ENCODE measurements at places on chromosomes 16 and 17.

DNA sequence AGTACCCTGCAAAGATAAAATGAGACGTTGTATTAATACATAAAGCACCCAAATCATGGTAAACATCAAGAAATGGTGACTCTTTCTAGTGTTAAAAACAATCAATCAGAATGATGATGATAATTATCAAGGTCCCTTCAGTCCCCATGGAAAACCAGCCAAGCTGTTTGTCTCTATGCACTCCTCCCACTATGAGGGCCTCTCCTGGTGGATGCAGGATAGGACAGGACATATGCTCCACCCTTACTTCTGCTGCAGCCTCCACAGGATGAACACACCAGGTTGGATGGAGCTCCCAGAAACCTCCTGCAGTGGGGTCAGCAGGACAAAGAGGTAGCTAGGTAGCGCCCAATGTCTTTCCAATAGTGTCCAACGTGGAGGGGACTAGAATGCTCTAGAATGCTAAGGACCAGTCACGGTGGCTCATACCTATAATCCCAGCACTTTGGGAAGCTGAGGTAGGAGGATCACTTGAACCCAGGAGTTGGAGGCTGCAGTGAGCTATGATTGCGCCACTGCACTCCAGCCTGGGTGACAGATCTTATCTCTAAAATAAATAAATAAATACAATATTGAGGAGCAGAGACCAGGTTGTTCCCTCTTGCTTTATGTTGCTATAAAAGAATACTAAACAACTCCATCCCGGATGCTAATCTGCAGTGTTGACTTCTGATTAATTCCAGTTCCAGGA is 9.9 kb upstream of the KDM8 start:
- DNase-seq = no peak

GRCh38 chr17:17147821-17148220 is 58.3 kb downstream of the PLD6 start:
- no peak for DNase-seq

DNA sequence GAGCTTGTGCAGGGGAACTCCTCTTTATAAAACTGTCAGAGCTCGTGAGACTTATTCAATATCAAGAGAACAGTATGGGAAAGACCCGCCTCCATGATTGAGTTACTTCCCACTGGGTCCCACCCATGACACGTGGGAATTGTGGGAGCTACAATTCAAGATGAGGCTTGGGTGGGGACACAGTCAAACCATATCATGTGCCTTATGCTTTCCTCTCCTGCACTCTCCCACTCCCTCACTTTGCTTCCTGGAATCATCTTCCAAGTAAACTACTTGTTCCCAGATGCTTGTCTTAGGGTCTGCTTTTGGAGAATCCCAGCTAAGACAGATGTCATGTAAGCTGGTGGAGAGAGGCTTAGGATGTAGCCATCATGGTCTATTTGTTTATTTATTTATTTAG is 271.2 kb downstream of the HAPSTR1 start:
- no peak for DNase-seq

- no peak for DNase-seq
Observed at GRCh38 chr17:8823279-8823678, 24.1 kb upstream of the MFSD6L start.

DNA sequence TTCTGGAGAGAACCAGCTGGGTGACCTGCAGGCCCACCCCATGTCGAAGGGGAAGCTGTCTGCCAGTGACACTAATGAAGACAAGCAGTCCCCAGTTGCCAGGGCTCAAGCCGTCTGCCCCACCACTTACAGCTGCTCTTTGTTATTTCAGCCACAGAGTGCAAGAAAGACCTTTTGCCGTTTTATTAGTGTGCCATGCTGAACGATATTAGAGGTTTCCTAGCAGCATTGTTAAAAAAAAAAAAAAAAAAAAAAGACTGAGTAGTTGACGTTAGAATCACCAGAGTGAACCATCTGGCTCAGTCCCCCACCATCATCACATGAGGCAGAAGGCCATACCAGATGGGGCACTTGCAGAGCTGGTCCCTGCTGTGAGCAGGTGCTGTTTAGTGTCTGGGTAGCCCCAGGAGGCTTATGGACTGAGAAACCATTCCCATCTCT is 26.5 kb upstream of the SLC39A11 start:
- DNase-seq = no peak

- DNase-seq = peak; percentile 31
Observed at GRCh38 chr16:20849589-20850390, 43.5 kb downstream of the REXO5 start.

DNA sequence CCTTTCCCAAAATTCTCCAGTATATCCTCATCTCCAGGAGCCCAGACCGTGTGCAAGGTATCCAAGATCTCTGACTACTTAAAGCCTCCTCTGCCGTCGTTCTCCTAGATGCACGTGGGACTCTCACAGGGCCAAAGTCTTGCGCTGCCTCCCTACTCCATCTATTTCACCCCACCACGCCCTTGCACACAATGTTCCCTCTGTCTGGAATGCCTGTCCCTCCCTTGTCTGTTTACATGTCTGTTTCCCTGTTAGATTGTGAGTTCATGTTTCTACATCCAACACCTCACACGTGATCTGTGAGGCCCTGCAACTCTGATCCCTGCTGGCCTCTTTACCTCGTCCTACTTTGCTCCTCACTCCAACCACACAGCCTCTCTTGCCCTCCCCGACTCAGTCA is 4.9 kb upstream of the FZD2 start:
- no peak for DNase-seq

GRCh38 chr16:14489460-14489859 is 140.6 kb downstream of the PARN start:
- no peak for DNase-seq

GRCh38 chr16:28276301-28276700 is 16.0 kb upstream of the SBK1 start:
- DNase-seq = no peak

- DNase-seq = no peak
Observed at GRCh38 chr17:49951362-49952082, 17.5 kb upstream of the DLX4 start.

GRCh38 chr16:30896261-30896888 is at the start of gene CTF1:
Gene CTF1, plus strand, starts transcription at chr16:30896614. Its CDS starts 30 bp downstream, at chr16:30896644.
- no peak for DNase-seq

GRCh38 chr16:78902321-78902720 is 698.2 kb downstream of the MAF start:
- no peak for DNase-seq

DNA sequence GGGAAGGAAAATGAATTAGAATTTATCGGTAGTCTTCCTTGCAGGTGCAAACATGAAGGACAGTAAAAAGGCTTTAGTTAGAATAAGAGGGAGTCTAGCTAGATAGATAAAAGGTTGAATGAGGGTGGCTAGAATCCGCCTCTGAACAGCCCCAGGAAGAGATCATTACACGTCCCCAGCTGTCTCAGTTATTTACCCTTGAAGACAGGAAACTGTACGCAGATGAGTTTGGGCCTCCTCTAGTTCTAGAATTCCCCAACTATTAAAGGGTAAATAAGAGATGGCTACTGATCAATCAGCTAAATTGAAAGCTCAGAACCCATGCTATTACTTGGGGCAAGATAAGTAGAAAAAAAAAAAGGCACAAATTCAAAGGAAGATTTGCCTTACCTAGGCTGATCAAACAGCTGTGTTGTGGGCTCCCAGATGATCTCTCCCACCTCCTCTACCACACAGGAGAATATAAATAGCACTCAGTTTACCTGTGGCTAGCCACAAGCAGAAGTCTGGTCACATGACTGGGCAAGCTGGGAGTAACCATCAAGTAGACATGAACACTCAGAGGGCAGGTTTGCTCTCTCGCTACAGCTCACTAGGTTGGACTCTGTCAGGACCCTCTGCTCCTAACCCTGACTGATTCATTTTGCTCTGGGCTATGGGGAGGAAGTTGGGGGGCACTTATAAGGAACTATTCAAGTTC is 17.0 kb downstream of the FAM117A start:
- no peak for DNase-seq

DNA sequence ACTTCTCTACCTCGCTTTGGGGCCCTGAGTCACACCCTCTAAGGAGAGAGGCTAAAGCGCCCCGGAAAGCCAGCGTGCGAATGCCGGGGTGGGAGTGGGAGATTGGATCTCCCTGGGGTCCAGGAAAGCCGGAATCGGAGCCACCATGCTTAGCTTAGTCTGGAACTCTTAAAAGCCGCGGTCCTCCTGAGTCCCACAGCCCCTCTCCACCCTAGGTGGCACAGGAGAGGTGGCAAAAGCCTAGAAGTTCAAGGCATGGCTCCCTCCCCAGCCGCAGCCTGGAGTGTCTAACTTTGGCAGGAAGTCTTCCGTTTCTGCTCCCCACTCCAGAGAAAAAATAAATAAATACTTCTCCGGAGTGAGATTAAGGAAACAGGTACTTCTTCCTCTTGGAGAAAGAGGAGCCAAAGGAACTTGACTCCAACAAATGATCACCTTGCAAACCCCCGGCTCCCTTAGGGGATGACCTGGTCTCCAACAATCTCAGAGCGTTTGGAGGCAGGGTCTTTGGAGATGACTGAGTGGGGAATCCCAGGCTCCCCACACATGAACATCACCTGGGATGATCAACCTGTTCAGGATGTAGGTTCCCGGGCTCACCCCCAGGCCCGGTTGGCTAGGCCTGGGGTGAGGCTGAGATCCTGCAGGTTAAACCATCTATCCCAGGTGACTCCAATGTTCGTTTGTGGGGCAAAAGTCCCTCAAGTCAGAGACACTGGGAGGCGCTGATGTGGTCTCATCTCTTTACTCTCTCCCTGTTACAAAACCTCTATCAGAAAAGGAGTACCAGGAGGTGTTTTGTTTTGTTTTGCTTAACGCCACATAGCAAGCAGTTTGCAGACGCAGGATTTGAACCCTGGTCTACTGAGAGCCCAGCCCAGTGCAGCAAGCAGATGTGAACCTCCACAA is 2.9 kb downstream of the CIITA start:
- no peak for DNase-seq

- no peak for DNase-seq
Observed at GRCh38 chr16:89599451-89599858, 14.0 kb upstream of the DPEP1 start.

- DNase-seq = no peak
Observed at GRCh38 chr16:878072-878784, 77.7 kb upstream of the GNG13 start.
